ENCODE measurements at places on chromosomes 3 and 15.

DNA sequence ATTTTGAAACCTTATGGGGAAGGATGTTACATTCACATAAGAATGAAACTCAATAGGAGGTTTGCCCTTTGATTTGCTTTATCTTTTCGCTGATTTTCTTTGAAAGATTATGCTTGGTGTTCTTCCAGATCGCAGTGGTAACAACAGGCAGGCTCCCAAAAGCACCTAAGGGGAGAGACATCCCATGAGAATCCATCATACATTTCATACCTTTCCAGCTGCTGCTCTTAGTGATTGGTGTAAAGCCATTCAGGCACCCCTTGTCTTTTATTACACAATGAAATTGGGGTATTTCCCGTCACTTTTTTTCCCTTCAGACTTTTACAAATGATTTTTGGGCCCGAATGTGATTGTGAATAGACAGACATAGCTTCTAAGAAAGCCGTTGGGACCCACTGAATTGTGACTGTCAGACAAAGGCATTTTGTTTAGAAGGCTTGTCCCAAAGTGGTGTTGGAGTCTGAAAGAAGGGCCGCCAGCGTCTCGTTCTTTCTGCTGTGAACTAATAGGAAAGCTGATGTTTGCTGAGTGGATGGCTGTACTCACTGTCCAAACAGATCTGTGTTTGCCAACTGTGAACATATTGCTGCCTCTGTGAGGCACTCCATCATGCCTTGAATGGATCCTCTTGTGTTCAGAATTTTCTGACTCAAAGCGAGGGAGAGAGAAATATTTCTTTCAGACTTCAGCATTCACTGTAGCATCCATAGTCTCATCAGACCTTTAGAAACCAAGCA, 164.3 kb downstream of the FNDC3B start:
- no peak for DNase-seq

- DNase-seq, result no peak
These were observed 25.7 kb downstream of the SPATA12 start for GRCh38 chr3:57086201-57086600.

DNA sequence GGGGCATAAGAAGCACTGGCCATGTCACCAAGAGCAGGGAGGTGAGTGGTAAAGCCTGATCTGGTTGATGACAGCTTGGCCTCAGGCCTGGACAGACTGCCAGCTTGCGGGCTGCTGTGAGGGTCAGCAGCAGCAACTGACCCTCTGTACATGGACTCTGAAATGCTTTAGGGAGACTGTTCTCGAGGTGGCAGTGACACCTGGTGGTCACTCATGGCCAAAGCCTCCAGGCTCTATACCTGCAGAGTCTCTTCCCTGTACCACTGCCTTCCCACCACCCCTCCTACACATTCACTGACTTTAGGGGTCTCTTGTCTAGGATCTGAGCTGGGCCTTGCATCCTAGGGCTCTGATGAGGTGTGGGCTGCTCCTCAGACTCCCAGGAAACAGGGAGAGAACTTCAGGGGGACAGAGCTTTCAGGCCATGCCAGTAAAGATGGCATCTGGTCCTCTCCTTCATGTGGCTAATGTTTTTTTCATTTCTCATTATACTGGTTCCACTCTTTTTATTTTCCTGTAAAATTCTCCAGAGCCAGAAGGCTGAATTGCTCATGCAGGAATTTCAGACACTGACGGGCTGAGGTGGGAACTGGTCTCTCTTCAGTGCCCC, 17.2 kb upstream of the TIMP4 start:
- peak; percentile 67 for DNase-seq

GRCh38 chr3:30667280-30667651, 60.9 kb downstream of the TGFBR2 start:
- DNase-seq, result peak; percentile 86

DNA sequence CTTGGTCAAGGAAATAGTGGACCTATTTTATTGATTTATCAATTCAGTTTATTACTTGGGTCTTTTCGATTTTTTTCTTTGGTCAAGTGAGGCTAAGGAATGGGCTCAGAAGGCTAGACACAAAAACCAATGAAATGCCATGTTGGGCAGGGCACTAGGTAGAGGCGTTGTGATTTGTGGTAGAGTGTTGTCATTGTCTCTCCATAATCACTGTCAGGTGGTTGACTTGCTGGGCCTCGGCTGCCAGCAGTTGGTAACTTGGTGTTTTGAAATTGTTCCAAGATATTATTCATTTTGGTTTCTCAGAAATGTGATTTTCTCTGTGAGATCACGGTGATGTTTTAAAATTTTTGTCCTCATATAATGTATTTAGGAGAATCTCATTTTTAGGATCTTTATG, 173.6 kb downstream of the KLHL25 start:
- DNase-seq, result no peak

Data from hematopoietic multipotent progenitor cell treated with erythropoietin and hydrocortisone succinate and interleukin-3 and kit ligand, for 4 days (in vitro differentiated cells).